ENCODE measurements at places on chromosomes 13 and 19. TPM values are rescaled to one million over a fixed set of nuclear protein-coding genes. Genes with fewer than 3 reads are reported as not detected.

Gene ACER1
- not detected for total RNA-seq

Gene SMIM44
- total RNA-seq = not detected

Gene ZNF625
- total RNA-seq = 7.9 TPM

Gene YJEFN3
- 4.3 TPM for total RNA-seq

Gene KPTN
- total RNA-seq = 4.2 TPM

Gene PCDH9
- 0.43 TPM for total RNA-seq

Gene FXYD1
- not detected for total RNA-seq

Gene KIR2DL1
- total RNA-seq = 39.5 TPM

Gene URAD
- not detected for total RNA-seq

Gene NLRP11
- total RNA-seq = not detected

Gene OR7C1
- total RNA-seq = not detected

Gene MISP
- total RNA-seq = not detected

Gene KIR3DL2
- total RNA-seq = 89.0 TPM

Gene SLC7A9
- total RNA-seq = 0.75 TPM

Gene CEACAM4
- 1.1 TPM for total RNA-seq

Gene ZNF536
- total RNA-seq = not detected

Gene ZSWIM4
- 5.9 TPM for total RNA-seq

Gene ZNF83
- 46.8 TPM for total RNA-seq

Gene ERICH4
- total RNA-seq = not detected

Gene CGB2
- total RNA-seq = not detected

Gene UBE2L5
- total RNA-seq = not detected

Gene B3GNT8
- total RNA-seq = 2.5 TPM

Gene MCEMP1
- 1.8 TPM for total RNA-seq

DNA sequence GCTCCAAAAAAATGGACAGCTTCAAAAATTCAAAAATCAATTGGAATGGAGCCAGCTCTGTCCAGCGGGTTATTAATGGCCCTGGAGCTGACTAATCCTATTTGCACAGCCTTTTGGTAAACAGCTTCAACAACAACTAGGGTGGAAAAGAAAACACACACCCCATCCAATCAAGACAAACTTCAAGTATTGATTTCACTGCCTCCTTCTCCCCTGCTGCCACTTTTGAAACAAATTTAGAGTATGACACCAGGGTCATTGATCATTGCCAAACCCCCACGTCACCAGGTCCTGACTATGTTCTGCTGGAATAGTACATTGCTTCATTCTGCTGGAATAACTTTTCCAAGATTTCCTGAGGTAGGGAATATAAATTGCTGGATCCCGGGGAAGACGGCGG is 56.8 kb upstream of the GTF3A start:
- no peak for DNase-seq

- no peak for DNase-seq
Measured at GRCh38 chr19:33721735-33722297, 74.9 kb upstream of the KCTD15 start.

- no peak for DNase-seq
Measured at GRCh38 chr19:29568036-29569025, 37.8 kb upstream of the POP4 start.

DNA sequence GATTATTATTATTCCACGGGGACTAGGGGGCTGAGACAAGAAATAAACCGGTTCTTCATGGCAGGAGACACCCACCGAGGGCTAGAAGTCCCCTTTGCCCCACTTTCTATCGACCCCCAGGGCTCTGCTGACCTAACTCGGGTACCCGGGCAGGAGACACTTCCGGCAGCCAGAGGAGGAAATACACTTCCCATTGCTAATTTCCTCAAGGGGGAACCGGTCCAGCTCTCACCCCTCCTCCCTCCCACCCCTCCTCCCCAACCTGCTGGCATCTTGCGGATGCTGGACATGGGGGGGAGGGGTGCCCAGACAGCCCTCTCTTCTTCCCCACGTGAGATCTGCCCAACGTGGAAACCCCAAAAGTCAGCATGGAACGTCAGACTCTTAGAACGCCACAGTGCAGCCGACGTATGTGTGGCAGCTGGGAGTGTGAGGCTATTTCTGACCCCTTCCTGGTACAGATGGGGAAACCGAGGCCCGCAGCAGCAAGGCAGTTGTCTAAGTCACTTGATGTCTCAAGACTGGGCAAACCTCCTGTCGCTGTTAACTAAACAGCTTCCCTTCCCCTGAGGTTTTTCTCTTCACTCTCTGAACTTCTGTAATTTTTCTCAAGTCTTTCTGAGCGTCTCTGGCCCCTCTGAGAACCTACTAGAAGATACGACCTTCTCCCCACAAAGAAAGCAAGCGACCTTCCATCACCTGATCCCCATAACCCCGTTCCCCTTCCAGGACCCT is 3.6 kb downstream of the GPR4 start:
- DNase-seq = peak; percentile 38

DNA sequence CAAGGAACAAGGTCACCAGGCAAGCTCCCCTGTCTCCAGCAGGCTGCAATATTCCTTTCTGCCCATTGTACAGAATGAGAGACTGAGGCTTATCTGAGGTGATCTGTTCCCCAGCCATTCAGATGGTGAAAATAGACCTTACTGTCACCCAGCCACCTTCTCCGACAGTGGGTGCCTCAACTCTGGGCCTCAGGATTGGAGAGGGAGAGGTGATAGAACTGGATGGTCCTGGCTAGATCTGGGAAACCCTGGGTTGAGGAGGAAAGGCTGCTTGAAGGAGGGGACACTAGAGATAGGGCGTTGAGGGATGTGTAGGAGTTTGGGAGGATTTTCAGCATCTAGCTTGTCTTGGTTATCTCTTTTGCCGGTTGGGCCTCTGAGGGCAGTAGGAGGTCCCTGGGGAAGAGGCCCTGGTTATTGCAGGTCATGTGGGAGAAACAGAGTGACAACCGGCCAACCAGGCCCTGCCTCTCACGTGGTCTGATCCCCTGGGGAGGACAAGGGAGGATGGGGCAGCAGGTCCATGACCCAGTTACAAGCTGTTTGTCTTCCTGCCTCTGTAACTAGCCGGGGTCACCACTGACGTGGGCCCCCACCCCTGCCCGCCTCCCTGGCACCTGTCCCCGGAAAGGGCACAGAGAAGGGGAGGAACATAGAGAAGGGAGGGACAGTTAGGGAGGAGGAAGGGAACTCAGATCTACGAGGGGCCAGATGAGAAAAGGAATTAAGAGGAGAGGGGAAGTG is 8.2 kb downstream of the NFIC start:
- no peak for DNase-seq

DNA sequence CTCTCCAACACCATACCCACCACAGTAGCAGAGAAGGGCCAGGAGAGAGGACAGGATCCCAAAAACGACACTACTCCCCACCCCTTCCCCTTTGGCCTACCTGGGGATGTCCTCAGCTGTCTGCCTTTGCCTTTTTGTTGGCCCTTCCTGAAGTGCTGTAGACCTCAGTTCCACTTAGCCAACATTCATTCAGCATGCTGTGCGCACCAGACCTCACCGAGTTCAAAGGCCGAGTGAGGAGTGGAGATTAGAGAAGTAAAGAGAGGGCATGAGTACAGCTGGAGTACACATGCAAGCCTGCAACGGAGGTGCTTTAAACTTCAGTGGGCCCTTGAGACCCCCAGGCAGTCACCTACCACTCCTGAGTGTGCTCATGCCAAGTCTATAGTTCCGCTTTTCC is 99.0 kb downstream of the TEX26 start:
- DNase-seq = no peak

- DNase-seq = no peak
Measured at GRCh38 chr19:28257396-28257795, 955.6 kb downstream of the UQCRFS1 start.

DNA sequence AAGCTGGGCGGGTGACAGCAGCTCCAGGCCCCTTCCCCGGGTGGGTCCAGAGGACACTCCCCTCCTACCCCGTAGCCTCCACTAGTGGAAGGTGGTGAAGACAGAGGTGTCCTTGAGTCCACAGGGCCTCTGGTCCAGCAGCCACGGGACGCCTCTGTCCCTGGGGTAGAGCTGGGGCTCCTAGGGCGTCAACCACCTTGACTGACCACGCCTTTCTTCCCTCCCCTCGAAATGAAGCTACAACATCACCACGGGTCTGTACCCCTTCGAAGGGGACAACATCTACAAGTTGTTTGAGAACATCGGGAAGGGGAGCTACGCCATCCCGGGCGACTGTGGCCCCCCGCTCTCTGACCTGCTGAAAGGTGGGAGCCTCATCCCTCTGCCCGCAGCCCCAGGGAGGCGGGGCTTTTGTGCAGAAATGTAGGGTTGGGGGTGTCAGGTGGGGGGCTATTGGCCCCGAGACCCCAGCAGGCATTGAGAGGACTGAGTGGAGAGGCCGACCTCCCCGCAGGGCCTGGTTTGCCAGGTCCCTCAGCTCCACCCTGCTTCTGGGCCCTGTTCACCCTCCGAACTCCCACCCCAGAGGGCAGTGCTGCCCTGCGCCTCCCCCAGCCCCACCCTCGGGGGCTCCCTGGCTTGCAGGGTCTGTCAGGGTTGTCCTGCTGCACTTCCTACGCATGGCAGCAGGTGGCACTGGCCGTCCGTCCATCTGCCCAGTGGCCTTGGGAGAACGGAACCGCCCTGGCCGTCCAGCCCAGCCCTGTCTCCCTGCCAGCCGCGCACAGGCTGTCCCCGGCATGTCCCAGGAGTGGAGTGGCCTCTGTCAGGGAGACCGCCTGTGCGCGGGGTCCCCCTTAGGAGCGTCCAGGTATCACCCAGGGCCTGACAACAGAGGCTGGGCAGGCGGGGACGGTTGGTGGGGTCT is 15.7 kb downstream of the STK11 start:
- no peak for DNase-seq

- DNase-seq = peak; percentile 90
Measured at GRCh38 chr19:797528-798414, 519 bp downstream of the PTBP1 start.

- no peak for DNase-seq
Measured at GRCh38 chr13:109425821-109426689, 360.3 kb downstream of the IRS2 start.

DNA sequence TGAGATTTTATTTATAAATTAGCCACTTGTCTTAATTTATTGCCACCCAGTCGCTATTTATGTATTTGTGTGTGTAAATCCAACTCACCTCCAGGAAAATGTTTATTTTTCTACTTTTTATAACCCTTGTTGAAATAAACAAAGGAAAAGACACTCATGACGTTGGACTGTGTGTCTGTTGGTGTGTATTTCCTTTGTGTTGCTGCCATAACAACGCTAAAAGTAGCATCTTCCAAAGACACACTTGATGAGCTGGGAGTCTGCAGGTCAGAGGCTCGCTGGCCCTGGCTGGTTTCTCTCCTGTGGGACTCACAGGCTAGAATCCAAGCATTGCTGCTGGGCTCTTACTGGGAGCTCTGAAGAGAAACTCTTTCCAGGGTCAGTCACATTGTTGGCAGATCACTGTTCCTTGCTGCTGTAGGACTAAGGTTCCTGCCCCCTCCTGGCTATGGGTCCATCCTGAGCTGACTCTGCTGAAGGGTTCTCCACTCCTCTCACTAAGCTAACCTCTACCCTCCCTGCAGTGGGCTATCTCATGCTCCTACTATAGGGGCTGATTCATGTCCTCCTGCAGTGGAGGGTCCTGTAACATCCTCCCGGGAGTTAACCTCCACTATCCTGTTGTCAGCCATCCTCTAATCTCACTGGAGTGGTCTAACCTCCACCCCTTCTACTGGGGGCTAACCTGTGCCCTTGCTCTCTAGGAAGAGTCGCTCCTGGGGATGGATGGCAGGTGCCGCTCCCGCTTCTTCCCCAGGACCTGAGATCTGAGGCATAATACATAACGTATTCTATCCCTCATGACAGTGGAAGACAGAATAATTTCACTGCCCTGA is 2.1 kb downstream of the IFNL2 start:
- no peak for DNase-seq

DNA sequence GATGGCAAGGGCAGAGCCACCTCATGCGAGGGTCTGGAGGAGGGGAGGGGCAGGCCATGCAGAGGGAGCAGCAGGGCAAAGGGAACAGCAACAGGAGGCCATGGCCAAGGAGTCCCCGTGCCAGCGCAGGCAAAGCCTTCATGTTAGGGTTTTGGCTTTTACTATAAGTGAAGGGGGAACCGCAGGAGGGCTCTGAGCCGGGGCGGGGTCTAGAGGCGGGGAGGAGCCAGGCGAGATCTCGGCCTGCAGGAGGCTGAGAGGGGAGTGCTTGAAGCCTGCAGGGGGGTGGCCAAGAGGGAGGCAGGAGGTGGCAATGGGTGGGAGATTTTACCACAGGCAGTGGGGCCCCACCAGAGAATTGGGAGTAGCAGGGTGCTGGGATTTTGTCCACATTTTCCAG is 6.3 kb downstream of the ARHGAP33 start:
- no peak for DNase-seq

GRCh38 chr19:18160971-18161635 is 8.1 kb downstream of the PIK3R2 start:
- peak; percentile 85 for DNase-seq

- DNase-seq = no peak
Measured at GRCh38 chr13:72851678-72852014, 69.7 kb downstream of the PIBF1 start.

- DNase-seq = no peak
Measured at GRCh38 chr13:39767791-39768517, 112.5 kb downstream of the COG6 start.

DNA sequence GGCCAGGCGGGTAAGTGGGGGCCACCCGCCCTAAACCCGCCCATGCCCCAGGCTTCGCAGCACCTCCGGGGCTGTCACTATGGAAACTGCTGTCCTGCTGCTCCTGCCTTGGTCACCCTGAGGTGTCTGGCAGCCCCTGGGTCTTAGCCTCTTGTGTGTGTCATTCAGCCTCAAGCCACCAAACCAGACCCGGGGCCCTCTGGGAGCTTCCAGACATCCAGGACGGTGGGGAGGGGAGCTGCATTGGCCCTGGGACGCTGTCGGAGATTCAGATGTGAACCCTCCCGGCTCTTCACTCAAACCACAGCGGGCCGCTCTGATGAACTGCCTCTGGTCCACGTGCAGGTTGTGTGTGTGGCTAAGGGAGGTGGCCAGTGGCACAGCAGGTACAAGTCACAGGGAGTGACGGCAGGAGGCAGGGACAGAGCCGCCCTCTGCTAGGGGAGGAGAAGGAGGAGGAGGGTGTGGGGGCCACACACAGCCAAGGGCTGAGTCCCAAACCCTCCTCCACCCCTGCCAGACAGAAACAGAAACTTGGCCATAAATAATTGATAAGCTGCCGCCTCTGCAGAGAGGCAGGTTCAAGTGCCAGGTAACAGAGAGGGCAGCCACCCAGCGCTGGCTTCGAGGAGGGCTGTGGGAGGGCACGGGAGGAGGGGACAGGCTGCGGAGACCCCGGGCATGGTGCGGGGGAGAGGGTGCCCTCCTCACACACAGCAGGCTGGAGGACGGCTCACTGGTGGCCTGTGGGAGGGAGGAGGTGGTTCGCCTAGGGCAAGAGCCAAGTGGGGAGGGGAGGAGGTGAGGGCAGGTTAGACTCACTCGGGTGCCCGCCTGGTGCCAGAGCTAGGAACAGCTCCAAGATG is 8.0 kb downstream of the NANOS3 start:
- no peak for DNase-seq

- no peak for DNase-seq
Measured at GRCh38 chr19:29145756-29146155, 67.2 kb downstream of the UQCRFS1 start.

GRCh38 chr13:51275101-51275500 is 52.9 kb downstream of the FAM124A start:
- DNase-seq = no peak

GRCh38 chr19:30029721-30030510 is 87.9 kb downstream of the URI1 start:
- no peak for DNase-seq

GRCh38 chr13:65260946-65261891 is 1968.9 kb downstream of the PCDH9 start:
- DNase-seq = no peak

- no peak for DNase-seq
Measured at GRCh38 chr13:45941261-45941660, 89.7 kb upstream of the SIAH3 start.

All from natural killer cell (primary cell).